ENCODE measurements at places on chromosomes 4 and X.

GRCh38 chrX:150352114-150352513, 11.0 kb upstream of the MAMLD1 start:
- DNase-seq, result no peak

GRCh38 chrX:125826080-125826479, 340.0 kb downstream of the DCAF12L2 start:
- no peak for DNase-seq

GRCh38 chr4:42906891-42907759, 14.6 kb downstream of the GRXCR1 start:
- DNase-seq, result peak; percentile 54

- no peak for DNase-seq
Observed at GRCh38 chr4:74638689-74639088, 155.6 kb downstream of the BTC start.

DNA sequence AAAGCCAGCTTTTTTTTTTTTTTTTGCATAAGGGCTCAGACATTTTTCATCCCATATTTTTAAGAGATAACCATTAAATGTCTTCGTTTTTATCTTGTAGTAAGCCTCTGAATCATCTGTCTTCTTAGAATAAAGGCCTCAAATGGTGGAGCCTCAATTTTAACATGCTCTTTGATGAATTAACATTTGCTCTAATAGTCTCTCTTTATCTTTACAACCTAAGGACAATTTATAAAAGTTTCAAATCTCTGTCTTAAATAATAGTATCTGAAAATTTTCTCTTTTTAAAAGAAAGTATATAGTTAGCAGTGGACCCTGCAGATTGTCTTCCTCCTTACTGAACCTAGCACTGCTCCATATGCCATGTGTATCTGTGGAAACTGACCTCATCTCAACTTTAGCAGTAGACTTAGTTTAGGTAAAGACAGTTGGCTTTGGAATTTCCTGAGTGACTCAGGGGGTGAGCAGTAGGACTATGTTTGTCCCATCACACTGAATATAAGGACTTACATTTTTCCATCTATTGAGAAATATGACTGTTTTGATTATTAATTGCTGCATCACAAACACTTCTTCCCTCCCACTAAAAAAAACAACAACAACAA, 1658.0 kb downstream of the STIM2 start:
- no peak for DNase-seq

- no peak for DNase-seq
Observed at GRCh38 chr4:10198365-10198764, 81.8 kb upstream of the WDR1 start.

- no peak for DNase-seq
Observed at GRCh38 chrX:150569155-150569477, 695 bp downstream of the MTM1 start.

DNA sequence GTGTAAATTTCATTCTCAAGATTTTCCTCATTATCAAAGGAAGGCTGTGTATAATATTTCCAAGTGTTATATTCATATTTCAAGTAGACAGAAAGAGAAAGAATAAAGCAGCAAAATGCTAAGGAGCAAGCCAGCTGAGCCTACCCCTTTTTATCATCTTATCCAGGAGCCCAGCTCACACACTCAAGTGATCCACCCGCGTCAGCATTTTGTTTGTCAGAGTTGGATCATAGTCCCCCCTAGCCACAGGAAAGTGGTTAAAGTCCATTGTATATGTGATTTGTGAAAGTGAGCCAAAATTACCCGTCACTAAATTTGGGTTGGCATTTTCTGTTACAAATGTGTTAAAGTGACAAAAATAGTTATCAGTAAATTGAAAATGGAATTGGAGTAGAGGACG, 289.3 kb upstream of the CTSO start:
- DNase-seq, result no peak

GRCh38 chr4:144189121-144189520, 48.6 kb upstream of the GYPA start:
- no peak for DNase-seq

DNA sequence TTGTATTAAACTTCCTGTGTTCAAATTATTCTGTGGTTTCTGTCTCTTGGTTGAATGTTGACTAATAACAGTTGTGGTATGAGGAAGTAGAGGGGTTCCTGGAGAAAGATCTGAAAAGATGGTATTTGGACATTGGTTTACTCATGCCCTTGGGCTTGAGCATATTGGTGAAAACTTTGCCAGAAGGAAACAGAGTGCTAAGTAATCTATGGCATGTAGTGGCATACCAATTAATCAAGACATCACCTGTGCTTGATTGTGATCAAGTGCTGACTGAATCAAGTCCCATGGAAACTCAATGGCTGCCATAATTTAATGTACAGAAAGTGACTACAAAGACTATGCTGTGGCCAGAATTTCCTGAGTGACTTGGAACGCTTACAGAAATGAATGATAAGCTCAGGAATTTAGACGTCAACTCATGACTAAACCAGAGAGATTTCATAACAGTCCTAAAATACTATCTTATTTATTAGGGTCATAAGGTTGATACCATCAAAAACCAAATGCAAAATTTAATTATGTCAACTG, 2062.9 kb downstream of the ARAP2 start:
- DNase-seq, result no peak

GRCh38 chr4:165299399-165300060, 27.9 kb upstream of the MSMO1 start:
- no peak for DNase-seq

- DNase-seq, result no peak
Observed at GRCh38 chr4:1418494-1419285, 12.4 kb upstream of the NKX1-1 start.

- DNase-seq, result no peak
Observed at GRCh38 chr4:122584519-122584918, 36.3 kb downstream of the IL21 start.

DNA sequence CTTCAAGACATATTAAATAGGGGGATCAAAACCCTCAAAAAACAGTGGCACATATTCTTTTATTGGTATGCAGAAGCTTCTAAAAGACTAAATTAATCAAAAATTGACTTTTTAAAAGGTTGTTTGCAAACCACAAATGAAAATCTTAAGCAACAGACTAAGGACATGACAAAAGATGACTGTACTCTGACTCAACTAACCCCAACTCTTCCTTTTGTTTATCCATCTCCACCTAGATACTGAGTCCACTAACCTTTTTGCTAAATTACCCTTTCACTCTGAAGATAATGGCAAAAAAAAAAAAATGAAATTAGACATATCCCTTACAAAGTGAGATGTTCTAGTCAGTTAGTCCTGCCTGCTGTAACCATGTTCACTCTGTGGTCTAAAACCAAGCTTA, 91.6 kb upstream of the NLRP2B start:
- DNase-seq, result no peak

DNA sequence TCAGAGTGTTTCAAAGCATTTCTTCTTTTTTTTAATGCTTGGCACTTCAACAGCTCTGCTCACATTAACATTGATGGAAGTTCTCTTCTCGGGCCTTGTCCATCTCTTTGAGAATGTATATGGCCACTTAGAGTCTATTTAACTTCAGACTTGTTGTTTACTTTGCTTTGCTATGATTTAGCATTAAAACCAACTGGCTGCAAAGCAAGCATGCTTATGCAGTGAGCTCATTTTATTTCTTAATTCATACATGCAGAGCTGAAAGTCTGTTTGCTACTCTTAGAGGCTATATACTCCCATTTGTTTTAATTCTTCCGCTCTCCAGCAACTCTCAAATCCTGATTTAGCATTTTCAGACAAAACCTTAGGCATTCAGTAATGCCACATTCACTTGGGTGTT, 107.6 kb upstream of the PACRGL start:
- DNase-seq, result peak; percentile 20

DNA sequence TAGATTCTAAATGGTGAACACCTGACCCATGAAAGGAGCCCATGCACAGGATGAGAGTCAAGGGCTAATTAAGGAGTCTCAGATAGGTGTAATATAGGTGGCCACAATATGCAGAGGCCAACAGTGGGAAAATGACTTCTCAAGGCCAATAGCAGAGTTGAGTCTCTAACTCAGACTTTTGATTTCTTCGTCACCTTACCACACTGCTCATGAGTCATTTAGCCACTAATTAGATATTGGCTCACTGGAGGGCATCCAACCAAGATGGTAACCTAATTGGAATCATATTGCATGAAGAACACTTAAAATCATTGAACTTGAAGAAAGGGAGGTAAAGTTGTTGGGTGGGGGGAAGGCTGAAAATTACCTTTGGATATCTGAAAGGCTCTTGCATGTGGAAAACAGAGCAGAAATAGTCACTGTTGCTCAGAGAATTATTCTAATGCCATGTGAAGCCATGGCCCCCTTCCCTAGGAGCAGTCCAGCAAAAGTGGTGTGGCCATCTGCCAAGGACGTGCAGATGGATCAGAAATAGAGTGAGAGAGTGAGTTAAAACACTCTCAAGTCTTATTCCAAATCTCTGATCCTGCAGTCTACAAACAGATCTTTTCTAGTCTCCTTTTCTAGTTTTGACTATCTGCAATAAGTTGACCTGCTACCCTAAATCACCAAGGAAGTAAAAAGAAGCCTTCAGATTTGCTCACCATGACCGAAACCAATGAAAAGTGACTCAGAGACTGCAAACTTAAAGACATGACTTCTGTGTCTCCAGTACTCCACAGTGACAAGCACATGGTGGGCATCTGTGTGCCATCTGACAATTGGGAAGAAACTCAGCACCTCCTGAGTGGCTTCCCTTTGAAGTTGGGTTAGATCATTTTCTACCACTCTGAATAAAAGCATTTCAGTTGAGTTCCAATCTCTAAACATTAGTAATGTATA, 93.9 kb upstream of the C1QTNF7 start:
- no peak for DNase-seq

GRCh38 chr4:13250263-13250662, 233.9 kb downstream of the RAB28 start:
- no peak for DNase-seq

GRCh38 chr4:48262484-48262883, 7.2 kb downstream of the TEC start:
- no peak for DNase-seq

GRCh38 chr4:44861756-44862155, 135.4 kb upstream of the GNPDA2 start:
- DNase-seq, result no peak
